ENCODE measurements at places on chromosomes 2 and 18.
A peak's percentile ranks its signal among the peaks of the same experiment; 100 is the strongest.

- DNase-seq, result peak; percentile 3
Observed at GRCh38 chr2:26978061-26978596, 7.7 kb downstream of the MAPRE3 start.

GRCh38 chr18:44051026-44051425 is 629.7 kb upstream of the SETBP1 start:
- peak; percentile 18 for DNase-seq

DNA sequence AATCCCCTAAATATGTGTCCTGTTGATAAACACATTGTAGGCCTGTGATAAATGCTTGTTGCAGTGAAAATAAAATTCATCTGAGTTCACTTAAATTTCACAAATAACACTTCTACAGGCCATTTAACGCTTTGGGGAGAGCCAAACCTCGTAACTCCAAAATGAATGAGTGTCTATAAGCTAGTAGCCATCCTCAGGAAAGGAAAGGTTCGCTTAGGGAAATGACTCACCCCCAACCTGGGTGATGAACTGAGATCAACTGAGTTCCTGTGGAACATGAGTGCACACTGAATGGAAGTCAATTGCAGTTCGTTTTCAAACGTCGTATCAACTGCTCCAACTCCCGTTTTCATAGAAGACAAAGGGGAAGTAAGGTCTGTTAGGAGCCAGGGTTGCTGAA is 527.6 kb upstream of the ID2 start:
- DNase-seq, result no peak

DNA sequence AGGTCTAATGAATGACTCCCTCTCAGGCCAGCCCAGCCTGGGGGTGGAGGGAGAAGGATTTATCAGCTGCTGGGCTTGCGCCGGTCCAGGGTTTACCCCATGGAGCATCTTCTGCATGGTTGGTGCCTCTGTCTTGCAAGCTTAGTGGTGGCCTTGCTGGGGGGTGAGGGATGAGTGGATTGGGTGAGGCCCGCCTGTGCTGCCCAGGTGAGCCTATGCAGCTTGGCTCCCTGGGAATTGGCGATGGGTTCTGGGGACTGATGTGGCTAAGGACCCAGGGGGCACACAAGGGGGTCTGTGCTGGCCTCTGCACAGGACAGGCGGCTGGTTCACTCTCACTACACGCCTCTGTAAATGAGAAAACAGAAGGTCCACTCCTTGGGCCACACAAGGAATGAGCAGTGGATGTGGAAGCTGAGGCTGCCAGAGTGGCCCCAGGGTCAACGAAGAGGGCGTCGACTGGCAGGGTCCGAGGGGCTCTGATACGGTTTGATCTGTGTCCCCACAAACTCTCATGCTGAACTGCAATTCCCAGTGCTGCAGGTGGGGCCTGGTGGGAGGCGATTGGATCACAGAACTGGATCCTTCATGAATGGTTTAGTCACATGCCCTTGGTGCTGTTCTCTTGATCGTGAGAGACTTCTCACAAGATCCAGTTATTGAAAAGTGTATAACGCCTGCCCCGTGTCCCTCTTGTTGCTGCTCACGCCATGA is 151.6 kb upstream of the HDAC4 start:
- DNase-seq, result no peak

DNA sequence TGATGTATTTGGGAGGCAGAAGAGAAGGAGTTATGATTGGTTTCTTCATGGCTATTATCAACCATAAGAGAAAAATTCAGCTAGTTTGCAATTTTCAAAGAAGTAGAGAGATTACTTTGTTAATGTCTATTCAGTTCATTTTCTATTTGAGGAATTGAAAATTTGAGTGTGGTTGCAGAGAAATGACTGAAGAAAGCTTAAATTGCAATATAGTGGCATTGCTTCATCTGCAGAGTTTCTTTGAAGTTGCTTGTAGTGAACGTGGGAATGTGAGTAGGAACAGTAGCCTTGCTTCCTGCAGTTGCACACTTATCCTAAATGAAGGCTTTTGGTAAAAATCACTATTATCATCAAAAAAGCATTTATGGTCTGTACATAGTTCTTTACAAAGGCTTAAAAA is 14.7 kb upstream of the CYRIA start:
- DNase-seq, result no peak

GRCh38 chr18:48566589-48566988 is 27.8 kb downstream of the CTIF start:
- no peak for DNase-seq

- no peak for DNase-seq
Observed at GRCh38 chr2:29871541-29871940, 49.8 kb downstream of the ALK start.

DNA sequence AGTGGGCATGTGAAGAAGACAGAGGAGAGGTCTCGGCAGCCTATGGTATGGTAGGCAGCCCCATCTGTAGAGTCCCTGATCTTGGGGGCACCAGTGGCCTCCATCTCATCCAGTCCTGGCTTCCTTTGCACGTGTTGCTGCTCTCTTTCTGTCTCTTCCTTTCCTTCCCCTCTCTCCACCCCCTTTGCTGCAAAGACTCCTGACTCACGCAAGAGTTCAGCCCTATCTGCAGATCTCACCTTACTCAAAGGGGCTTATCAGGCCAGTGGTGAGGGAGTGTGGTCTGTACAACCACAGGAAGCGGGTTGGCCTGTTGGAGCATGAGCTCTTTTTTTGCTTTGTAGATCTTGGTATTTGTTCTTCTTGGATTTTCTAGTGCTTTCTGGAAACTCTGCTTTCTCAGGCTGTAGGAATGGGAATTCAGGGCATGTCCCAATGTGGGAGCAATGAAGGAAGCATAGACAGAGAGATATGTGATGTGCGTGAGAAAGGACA is 14.6 kb upstream of the NT5DC4 start:
- DNase-seq, result no peak

DNA sequence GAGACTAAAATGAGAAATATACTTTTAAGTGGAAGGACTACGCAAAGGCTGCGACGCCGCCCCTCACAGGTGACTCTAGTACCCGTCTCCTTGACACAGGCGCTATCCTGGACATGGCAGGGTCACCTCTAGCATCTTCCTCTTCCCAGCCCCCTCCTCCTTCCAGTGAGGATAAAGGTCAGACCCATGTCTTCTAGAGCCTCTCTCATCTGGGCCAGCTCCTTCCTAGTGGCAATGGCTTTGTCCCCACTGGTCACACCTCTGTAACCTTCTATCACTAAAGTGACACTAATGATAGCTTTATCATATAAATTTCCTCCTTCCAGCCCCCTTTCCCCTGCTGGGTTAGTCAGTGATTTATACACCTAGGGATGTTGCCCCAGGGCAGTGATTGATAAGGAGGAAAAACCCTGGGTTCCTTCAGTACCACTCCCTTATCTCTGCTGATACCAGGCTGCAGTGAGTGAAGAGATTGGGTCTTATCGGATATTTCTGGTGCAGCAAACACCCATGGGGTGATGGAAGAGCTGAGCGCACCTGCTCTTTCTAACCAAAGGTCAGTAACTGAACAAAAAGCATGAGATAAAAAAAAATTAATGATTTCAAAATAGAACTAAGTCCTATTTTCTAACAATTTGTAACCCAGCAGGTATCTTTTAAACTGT is 62.0 kb upstream of the FZD5 start:
- DNase-seq, result no peak

- DNase-seq, result peak; percentile 15
Observed at GRCh38 chr2:589281-590130, 87.7 kb downstream of the TMEM18 start.

DNA sequence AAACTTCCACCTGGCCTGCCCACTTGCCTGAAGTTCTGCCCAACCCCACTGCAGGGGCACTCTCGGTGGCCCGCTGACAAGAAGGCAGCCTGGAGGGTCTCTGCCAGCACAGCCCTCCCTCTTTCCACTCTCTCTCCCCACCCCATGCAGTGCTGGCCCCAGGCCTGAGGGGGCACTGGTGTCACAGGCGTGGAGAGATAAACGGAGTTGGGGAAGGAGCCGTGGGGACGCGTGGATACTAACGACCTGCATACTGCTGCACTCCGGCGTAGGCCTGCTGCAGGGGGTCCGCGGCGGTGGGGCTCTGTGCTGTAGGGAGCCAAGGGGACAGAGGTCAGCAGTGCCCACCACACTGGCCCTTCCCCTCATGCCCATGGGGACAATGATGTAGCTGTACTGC is 299.3 kb downstream of the CELF4 start:
- no peak for DNase-seq

DNA sequence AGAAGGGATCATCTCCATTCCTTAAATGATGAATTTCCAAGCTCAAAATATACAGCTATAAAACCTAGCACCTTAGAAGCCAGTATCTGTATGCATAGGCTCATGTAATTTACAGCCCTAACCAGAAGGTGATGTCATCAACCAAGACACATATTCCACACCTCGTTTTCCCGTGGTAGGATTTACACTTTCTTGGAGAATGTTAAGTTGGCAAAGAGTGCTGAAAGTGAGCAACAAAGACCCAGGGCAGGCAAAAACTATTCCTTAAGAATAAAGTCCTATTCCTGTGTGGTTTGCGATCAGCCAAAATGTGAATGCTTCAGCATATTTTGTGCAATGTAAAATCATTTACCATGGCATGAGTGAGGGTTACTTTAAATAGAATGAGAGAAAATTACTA is 247.1 kb downstream of the OSR1 start:
- DNase-seq, result no peak

DNA sequence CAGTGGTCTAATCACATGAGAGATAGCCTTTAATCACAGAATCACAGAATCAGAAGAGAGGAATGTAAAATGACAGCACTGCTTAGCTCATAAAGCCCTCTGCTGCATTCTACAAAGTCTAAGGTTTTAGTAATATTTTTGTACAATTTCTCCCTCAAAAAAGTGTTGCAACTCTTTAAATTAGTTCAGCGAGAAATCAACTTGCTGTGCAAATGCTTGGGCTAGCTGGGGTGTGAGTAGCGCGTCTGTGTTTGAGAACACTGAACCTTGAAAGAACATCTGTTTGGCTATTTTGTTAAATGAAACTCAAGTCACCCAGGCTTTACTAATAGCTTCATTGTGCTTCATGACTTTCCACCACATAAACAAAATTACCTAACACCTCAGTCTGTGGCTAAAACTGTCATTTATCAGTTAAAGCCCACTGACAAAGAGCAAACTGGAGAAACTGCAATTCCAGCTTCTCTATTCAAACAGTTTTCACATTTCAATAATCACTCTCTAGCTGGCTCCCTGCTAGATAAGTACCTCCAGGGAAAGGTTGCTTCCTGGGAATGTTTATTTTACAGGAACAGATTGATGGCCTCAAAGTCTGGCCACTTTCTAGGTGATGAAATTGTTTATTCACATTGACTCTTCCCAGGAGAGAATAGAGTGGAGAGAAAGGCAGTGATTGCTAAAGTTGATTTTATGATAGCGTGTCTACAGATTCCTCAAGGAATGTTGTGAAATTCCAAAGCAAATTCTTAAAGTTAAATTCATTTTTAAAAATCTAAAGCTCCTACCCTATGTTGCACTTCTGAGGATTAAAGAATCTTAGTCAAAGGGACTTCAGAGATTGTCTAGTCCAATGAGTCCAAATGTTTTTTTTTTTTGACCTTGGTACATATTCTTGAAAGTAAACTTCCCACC is 36.0 kb upstream of the STAT1 start:
- DNase-seq, result peak; percentile 28

- peak; percentile 73 for DNase-seq
Observed at GRCh38 chr2:196170213-196170605, 1.2 kb downstream of the STK17B start.

GRCh38 chr2:56465491-56465890 is 281.7 kb downstream of the CCDC85A start:
- DNase-seq, result no peak

GRCh38 chr2:3457524-3458395 is 61.6 kb downstream of the ADI1 start:
- DNase-seq, result no peak

- DNase-seq, result no peak
Observed at GRCh38 chr2:96114903-96115581, 1.3 kb downstream of the ADRA2B start.

DNA sequence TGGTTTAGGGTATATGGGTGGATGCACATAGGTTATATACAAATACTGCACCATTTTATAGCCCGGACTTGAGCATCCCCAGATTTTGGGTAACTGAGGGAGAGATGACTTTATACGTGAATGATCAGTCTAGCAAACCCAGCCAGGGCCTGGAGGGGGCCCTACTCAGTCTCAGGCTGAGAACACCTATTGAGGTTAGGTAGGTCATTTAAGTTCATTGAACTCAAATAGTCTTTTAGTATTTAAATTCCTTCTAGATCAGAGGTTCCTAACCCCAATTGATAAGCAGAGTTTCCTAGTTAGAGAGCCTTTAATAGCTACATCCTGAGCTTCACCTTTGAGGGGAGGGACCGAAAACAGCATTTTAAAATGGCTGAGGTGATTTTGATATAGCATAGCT is 487.0 kb downstream of the DCC start:
- no peak for DNase-seq

- no peak for DNase-seq
Observed at GRCh38 chr2:138327967-138328366, 173.6 kb upstream of the SPOPL start.

DNA sequence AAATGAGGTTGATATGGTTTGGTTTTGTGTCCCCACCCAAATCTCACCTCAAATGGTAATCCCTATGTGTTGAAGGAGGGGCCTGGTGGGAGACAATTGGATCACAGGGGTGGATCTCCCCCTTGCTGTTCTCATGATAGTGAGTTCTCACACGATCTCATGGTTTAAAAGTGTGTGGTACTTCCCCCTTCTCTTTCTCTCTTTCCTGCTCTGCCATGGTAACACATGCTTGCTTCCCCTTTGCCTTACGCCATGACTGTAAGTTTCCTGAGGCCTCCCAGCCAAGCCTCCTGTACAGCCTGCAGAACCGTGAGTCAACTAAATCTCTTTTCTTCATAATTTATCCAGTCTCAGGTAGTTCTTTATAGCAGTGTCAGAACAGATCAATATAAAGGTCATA is 24.7 kb upstream of the FAM124B start:
- DNase-seq, result no peak

DNA sequence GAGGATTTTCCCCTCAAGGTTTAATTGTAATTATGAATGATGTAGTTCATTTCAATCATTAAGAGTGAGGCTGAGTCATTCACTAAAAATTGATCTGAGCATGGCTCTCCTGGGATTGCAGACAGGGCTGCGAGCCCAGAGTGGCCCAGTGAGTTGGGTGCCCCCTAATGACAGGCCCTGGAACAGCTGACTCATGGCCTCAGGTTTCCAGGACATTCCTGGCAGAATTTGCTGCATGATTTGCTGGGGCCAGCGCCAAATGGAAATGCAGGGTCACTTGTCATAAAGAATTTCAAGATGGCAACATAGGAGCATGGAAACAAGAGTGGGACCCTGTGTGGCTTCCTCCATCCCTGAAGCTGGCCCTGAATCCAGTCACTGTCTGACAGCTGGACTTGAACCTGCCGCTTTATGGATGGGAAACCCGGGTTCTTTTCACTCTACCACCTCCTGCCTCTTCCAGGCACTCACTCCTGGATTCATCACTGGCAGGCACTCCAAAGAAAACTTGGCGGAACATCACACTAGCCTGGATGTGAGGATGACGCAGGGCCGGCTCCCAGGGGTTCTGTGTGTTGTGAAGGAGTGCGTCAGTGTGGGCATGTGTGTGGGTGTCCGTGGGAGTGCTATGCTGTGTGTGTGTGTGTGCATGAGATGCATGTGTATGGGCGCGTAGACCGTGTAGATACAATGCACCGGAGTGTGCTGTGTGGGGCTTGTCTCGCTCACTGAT is 15.2 kb downstream of the OTOF start:
- peak; percentile 35 for DNase-seq
